ENCODE measurements at places on chromosomes 2 and 18. TPM values are rescaled to one million over a fixed set of nuclear protein-coding genes. Genes with fewer than 3 reads are reported as not detected.

The TTC31 gene
- total RNA-seq = 26.5 TPM

DNA sequence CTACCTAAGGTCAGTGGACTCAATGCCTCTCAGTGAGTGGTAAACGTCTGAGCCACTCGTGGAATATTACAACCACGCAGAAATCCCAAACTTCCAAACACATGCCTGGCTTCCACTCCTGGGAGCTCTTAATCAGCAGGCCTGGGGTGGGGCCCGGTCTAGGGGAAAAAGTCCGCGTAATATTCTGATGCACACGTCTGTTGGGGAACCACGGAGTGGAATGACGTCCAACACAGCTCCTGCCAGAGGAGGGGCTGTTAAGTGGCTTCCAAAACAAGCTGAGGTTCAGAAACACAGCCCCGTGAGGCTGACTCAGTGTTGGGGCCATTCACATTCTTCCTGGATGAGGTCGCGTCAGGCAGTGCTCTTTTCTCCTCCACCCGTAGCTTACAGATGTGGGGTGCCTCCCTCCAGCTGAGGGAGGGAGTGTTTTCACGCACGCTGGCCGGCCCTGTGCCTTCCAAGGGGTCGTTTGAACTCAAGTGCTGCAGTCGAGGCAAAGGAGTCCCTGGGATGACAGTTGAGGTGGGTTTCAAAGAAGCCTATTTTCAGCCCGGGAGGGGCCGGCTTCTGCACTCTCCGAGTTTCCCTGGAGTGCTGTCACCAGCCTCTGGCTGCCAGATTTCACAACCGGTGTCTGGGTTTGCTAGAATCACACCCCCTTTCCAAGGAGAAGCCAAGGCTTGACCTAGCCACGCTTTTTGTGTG lies 73.1 kb downstream of the ACKR3 start:
- DNase-seq = peak; percentile 57

GRCh38 chr2:221267773-221268425 lies 304.2 kb downstream of the EPHA4 start:
- no peak for DNase-seq

DNA sequence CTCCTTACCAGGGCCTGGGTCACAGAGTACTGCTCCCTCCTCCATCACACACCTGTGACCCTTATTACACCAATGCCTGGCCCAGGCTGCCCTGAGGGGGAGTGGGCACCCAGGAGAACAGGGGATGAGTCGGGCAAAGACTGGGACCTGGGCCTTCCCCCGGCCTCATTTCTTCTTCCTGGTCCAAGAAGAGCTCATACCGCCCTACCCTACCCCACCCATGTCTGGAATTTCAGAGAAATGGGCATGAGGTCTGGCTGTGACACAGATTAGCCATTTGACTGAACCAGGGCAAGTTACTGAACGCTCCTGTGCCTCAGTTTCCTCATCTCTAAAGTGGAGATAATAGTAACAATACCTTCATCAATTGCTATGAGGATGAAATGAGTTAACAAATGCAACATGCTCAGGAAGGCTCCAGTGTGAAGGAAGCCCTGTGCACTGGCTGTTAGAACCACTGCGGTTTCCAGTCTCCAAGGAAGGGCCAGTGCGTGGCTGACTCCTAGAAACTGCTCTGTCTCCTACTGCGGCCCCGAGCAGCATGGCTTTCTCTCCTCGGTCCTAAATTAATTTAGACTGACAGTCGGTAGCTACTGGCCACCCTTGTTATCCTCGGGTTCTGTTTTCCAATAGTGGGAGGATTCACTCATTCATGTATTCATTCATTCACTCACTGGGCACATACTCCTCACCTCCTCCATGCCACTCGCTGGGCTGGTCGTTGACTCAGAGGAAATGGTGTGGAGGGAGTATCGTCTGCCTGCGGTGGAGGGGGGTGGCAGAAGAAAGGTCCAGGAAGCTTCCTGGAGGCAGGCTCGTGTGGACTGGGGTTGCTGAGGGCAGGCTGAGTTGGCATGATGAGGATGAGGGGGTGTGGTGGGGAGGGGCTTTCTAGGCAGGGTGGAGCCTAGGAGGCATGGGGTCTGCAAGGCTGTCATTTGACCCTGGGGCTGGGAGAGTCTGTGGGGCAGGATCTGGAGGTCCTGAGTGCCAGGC lies 175.6 kb downstream of the GLI2 start:
- no peak for DNase-seq

DNA sequence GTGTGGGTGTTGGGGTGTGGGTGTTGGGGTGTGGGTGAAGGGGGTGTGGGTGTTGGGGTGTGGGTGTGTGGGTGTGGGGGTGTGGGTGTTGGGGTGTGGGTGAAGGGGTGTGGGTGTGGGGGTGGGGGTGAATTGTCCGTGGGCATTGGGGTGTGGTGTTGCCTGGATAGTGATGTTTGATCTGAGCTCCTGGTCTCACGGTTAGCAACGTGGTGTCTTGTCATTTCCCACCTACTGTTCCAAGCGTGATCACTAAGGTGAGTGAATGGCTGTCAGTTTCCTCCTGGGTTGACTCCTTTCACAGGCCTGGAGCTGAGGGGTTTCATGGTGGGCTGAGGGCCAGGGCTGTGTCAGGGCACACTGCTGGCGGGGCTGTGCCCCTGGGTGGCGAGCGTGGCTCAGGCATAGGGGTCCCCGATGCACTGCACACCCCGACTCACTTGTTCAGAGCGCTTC lies 27.2 kb downstream of the RTP5 start:
- peak; percentile 4 for DNase-seq

- DNase-seq = peak; percentile 24
These were observed 183.5 kb downstream of the ANTXR1 start for GRCh38 chr2:69196327-69197117.

DNA sequence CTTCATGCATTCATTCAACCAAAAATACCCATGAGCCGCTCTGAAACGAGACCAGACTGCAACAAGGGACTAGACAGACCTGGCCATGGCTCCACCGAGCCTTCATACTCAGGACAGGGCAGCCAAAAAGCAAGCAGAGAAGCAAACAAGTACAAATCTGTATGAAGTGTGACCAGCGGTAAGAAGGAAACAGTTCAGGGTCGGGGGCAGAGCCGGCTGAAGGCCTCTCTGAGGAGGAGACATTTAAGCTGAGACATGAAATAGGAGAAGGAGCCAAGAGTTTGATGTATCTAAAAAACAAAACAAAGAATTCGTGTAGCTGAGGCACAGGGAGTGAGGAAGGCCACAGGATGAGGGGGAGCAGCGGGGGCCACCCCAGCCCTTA lies 21.3 kb upstream of the SLC66A3 start:
- no peak for DNase-seq

DNA sequence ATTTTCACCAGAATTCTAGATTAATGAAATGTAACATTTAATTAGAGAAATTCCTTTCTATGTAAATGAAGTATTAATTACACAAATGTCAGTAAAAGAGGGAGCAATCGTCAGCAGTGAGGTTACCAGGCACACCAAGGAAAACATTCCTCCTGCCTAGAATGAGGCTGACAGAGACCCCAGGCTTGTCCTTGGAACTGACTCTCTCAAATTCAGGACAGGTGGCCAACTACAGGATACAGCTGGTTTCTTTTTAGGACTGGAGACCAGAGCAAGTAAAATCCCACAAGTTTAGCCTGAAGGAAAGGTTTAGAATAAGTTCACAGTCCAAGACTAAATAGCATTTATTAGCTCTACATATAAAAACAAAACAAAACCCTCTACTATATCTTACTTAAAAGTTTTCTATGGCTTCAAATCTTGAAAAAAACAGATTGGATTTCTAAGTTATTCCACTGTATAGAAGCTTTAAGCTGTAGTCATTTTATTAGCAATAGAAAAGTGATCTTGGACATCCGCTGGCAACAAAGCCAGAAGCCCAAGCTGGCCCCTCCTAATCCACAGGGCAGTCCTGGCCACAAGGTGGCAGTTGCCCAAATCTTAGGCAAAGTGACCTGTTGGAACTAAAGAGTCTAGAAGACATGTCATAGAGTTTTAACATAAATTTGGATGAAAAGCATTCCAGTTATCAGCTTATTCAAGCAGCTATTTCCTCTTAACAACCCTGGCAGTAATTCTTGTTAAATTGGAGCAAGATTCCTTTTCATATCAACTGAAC lies 81.0 kb downstream of the SP3 start:
- peak; percentile 70 for DNase-seq

GRCh38 chr18:75376004-75376403 lies 51.5 kb downstream of the SMIM21 start:
- DNase-seq = no peak

The SCN1A gene
- total RNA-seq = not detected

DNA sequence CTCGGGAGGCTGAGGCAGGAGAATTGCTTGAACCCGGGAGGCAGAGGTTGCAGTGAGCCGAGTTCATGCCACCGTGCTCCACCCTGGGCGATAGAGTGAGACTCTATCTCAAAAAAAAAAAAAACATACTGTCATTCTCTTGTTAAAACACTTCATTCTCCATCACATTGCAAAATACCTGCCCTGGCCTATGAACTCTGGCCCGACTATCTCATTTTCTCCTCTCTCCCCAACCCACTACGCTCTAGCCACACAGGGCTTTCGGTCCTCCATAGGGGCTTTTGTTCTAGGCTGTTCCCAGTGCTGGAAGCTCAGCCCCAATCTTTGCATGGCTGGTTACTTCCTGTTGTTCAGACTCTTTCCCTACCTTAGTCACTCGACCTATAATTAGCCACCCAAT lies 10.3 kb downstream of the CEP76 start:
- no peak for DNase-seq

- no peak for DNase-seq
These were observed 87.8 kb downstream of the PDE11A start for GRCh38 chr2:177984749-177985148.

- no peak for DNase-seq
These were observed 128.6 kb downstream of the SMAD2 start for GRCh38 chr18:47801817-47802216.

- DNase-seq = no peak
These were observed 54.4 kb upstream of the TANC1 start for GRCh38 chr2:158914066-158914465.

DNA sequence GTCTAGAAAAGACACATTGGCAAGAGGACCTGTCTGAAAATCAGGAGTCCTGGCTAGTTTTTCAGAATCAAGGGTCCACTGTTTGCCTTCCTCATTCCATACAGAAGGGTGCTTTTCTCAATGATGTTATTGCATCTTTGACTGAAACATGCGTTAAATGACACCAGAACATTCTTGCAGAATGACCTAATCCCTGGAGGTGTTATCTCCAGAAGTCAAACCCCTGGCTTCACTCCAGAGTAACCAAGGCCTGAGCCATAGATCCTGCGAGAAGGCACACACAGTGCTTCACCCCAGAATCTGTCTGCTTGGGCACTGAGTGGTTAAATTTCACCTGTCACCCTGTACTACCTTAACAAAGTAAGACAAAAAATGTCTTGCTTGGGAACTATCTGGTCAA lies 1055.2 kb upstream of the FANCL start:
- DNase-seq = peak; percentile 27

- DNase-seq = no peak
These were observed 143.3 kb downstream of the HDAC4 start for GRCh38 chr2:239257511-239257937.

- DNase-seq = no peak
These were observed 678 bp downstream of the PIAS2 start for GRCh38 chr18:46916551-46917107.

GRCh38 chr18:62596145-62597005 lies 73.5 kb downstream of the ZCCHC2 start:
- no peak for DNase-seq

DNA sequence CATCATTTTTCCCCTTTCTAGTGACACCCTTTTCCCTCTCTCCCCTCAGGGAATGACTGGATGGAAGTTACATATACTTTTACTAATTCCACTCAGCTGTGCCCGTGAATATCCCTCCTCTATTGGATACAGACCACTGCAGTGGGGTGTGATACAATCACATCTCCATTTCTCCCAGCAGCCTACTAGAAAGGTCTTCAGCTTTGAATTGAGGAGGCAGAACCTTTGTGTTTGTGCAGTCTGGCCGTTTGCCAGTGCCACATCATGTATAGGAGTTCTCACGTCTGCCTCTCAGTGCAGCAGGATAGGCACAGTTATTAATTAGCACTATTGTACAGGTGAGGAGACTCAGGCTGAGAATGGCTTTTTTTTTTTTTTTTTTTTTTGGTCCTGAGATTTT lies 16.4 kb downstream of the TNFRSF11A start:
- no peak for DNase-seq

The ANKRD62 gene
- total RNA-seq = 13.0 TPM

The PLGLB1 gene
- 4.6 TPM for total RNA-seq

DNA sequence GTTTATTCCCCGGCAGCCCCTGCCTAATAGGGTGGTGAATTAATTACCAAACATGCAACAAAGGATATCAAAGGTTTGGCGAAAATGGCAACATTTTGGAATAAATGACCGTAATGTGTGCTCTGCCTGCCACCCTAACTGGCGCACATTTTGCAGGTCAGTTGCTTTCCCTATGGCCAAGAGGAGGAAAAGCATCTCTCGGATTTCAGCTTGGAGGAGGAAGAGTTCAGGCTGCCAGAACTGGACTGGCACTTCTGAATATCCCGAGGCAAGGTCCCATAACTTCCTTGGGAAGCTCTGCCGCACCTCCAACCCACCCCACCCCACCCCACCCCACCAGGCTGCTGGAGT lies 37.1 kb downstream of the SLC25A52 start:
- DNase-seq = no peak

DNA sequence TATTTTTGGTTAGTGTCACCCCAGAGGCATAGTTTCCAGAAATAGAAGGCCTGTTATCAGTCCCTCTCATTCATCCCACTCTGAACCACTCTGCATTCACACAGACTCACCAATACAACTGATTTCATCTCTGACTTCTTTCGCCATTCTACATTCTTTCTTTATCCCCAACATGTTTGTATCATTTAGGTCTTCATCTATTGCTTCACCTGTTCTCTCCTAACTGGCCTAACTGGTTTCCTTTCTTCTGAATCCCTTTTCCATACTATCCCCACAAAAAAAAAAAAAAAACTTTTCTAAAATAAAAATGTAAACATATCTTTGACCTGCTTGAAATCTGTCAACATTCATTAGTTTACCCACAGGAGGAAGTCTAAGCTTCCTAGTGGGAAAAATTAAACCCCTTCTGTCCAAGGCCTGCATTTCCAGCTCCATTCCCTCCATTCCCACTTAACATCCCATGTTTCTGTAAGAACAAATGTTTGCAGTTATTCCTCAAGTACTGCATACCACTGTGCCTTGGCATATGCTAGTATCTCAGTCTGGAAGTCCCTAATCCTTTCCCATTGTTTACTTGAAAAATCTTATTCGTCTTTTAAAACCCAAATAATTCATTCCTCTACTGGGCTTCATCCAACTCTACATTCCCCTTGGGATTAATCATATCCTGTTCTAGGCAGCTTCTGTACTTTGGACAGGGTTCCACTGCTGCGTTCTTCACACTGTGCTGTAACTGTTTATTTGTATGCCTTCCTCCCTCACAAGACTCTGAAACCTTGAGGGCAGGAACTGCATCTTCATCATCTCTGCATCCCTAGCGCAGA lies 68.5 kb downstream of the FIGN start:
- peak; percentile 11 for DNase-seq

DNA sequence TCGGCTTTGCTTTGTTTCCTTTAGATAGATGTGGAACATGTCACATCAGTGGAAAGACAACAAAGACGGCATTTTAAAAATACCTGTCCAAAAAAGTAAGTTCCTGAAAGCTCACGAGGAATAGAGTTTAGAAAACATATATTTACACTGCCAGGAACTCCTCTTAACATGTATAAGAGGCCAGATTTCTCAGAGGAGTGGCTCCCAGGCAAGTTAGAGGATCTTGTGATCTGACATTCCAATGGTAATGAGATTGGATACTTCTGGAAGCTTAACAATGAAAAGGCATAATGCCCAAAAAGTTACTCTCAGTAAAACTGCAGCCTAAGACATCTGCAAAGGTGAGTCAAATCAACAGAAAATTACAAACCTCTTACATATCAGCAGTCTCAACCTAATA lies 77.1 kb downstream of the CYRIA start:
- DNase-seq = no peak

Measured in body of pancreas (tissue), 4 donors.